ENCODE measurements at places on chromosomes 1 and 21. TPM values are rescaled to one million over a fixed set of nuclear protein-coding genes. Genes with fewer than 3 reads are reported as not detected.

Gene RHCE
- total RNA-seq = 0.71 TPM

Gene TTC22
- not detected for total RNA-seq

DNA sequence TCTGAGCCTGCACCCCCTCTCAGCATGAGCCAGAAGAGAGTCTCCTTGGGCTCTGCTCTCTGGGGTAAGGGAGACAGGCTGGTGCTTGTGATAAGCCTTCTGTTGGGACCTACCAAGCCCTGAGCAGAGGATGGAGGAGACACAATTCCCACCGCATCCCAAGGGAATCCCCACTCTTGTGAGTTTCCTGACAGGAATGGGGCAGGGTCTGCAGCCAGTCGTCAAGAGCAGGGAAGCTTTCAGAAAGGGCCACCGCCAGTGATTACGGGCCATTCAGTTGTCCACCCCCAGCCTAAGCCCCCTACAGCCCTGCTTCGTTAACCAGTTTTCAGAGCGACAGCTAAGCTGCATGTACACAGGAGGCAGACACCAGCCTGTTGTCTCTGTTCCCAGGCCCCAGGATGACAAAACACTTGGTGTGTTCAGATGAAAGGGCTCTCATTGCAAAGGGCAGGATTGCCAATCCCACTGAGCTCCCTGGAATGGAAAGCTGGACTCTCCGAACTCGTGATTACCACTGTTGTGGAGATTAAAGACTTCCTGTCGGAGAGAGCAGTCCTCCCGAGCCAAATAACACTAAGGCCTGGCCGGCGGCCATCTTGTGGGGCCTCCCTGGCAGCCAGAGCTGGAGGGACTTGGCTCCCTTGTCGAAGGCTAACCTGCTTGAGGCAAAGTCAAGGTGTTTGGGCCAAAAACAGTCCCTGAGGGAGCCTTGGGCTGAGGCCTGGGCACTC is 37.4 kb upstream of the SLC30A1 start:
- no peak overlapping the region for H3K27ac ChIP-seq
- H3K27me3 ChIP-seq = no peaks in the 10 kb centered on the region
- no peak for DNase-seq
- no peaks in the 10 kb centered on the region for H3K36me3 ChIP-seq

- no peaks in the 10 kb centered on the region for H3K4me1 ChIP-seq
- no peak within 1 kb of the TSS for H3K27ac ChIP-seq
- peak; percentile 46 for DNase-seq
- H3K36me3 ChIP-seq = no peaks in the 10 kb centered on the region
Observed at GRCh38 chr1:12773438-12773837, at the start of gene PRAMEF12. Gene PRAMEF12 (plus strand): TSS chr1:12773738. CDS start chr1:12774868, 1,130 bp downstream.

DNA sequence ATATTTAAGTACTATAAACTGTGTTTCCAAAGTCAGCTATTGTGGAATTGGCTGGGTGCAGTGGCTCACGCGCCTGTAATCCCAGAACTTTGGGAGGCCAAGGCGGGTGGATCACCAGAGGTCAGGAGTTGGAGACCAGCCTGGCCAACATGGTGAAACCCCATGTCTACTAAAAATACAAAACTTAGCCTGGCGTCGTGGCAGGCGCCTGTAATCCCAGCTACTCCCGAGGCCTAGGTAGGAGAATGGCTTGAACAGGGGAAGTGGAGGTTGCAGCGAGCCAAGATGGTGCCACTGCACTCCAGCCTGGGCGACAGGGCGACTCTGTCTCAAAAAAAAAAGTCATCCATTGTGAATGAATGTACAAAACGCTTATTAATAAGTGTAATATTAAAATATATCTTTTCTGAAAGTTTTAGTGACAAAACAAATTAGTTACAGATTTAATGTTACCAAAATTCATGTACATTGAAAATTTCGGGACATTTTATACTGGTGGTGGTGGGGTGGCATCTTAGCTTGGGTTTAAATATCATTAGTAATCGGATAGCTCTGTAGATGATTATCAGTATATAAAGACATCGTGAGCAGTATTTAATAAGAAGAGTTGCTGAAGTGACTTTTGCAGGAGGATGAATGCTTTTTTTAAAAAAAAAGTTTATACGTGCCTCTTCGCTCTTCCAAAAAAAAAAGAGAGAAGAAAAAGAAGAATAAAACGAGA is 503 bp upstream of the SRSF11 start:
- H3K36me3 ChIP-seq = peaks cover 35% of the 10 kb centered on the region
- H3K27ac ChIP-seq = peak overlapping the region; percentile 95
- no peak for DNase-seq
- no peaks in the 10 kb centered on the region for H3K27me3 ChIP-seq

DNA sequence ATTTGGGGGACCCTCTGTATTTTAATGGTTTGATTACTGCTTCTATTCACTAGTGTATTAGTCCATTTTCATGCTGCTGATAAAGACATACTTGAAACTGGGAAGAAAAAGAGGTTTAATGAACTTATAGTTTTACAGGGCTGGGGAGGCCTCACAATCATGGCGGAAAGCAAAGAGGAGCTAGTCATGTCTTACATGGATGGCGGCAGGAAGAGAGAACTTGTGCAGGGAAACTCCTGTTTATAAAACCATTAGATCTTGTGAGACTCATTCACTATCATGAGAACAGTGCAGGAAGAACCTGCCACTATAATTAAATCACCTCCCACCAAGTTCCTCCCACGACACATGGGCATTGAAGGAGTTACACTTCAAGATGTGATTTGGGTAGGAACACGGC is 464.5 kb upstream of the RGS18 start:
- H3K27ac ChIP-seq = no peak overlapping the region
- H3K4me1 ChIP-seq = peaks cover 3% of the 10 kb centered on the region
- H3K27me3 ChIP-seq = no peaks in the 10 kb centered on the region
- no peaks in the 10 kb centered on the region for H3K36me3 ChIP-seq
- H3K4me3 ChIP-seq = no peak overlapping the region
- DNase-seq = no peak

DNA sequence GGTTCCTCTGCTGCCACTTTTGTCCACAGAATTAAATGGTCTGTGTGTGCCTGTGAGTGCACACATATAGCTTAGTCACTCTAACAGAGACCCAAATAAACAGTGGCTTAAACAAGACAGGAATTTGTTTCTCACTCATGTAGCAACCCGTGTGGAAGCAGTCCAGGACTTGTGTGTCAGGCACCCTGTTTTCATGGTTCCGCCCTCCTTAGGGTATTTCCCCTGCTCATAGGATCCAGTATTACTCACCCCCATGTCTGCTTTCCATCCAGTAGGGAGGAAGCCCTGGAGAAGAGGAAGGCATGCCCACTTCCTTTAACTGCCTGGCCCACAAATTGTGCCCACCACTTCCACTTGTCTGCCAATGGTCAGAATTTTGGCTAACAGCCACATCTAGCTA is 41.3 kb upstream of the TACSTD2 start:
- no peaks in the 10 kb centered on the region for H3K36me3 ChIP-seq
- H3K4me1 ChIP-seq = peaks cover 5% of the 10 kb centered on the region
- no peak overlapping the region for H3K4me3 ChIP-seq
- no peak overlapping the region for H3K27ac ChIP-seq
- H3K27me3 ChIP-seq = peaks cover 7% of the 10 kb centered on the region
- DNase-seq = no peak

DNA sequence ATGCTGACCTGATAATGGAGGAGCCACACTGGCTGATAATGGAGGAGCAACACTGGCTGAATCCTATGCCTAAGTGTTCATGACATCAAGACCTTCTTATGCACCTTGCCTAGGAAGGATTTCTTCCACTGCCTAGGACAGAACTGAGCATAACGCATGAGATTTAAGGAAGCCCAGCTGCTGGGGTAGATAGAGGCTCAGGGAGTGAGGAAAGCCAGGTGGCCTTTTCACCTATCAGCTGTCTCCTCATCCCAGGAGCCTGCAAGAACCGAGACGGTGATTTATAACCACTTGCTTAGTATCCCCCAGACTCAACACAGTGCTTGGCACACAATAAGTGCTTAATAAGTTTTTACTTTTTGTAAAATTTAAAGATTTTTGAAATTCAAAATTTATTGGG is 7.4 kb upstream of the CTBS start:
- H3K4me1 ChIP-seq = peaks cover 21% of the 10 kb centered on the region
- H3K36me3 ChIP-seq = no peaks in the 10 kb centered on the region
- H3K4me3 ChIP-seq = no peak overlapping the region

GRCh38 chr1:53368314-53369033 is 40.6 kb upstream of the LRP8 start:
- H3K27me3 ChIP-seq = peaks cover 16% of the 10 kb centered on the region
- no peaks in the 10 kb centered on the region for H3K4me1 ChIP-seq
- no peaks in the 10 kb centered on the region for H3K36me3 ChIP-seq
- no peak overlapping the region for H3K27ac ChIP-seq
- no peak overlapping the region for H3K4me3 ChIP-seq
- DNase-seq = peak; percentile 78

GRCh38 chr1:79044974-79045650 is 38.6 kb upstream of the ADGRL4 start:
- H3K4me3 ChIP-seq = no peak overlapping the region
- H3K27me3 ChIP-seq = no peaks in the 10 kb centered on the region
- H3K4me1 ChIP-seq = peaks cover 42% of the 10 kb centered on the region
- no peaks in the 10 kb centered on the region for H3K36me3 ChIP-seq
- H3K27ac ChIP-seq = peak overlapping the region; percentile 15

DNA sequence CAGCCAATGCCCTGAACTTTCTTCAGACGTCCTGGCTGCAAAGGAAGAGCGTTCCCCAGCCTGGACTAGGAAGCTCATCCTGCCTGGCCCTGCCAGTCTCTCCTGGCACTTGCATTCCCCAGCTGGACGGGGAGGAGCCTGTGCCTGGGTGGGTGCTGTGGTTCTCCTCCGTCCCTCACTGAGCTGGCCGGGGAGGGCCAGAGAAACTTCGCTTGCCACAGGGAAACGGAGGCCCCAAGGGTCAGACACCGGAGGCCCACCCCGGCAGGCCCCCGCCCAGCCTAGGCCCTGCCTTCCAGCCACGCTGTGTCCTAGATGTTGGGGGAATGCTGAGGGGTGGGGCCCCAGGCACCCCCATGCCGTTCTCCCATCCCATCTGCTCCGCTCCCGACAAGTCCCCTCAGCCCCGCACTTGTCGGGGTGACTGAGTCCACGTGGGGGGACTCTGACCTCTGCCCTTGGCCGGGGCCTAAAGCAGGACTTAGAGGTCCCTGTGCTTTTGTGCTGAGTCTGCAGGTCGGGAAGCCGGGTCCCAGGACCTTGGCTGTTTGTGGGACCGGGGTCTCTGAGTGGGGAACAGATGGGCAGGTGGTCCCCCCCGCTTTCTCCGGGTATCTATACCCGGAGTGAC is 4.8 kb downstream of the FTCD start:
- H3K27ac ChIP-seq = no peak overlapping the region
- no peaks in the 10 kb centered on the region for H3K36me3 ChIP-seq
- H3K4me1 ChIP-seq = no peaks in the 10 kb centered on the region
- DNase-seq = no peak
- H3K4me3 ChIP-seq = no peak overlapping the region
- no peaks in the 10 kb centered on the region for H3K27me3 ChIP-seq

- no peak overlapping the region for H3K4me3 ChIP-seq
- DNase-seq = no peak
- peaks cover 10% of the 10 kb centered on the region for H3K27me3 ChIP-seq
- no peaks in the 10 kb centered on the region for H3K4me1 ChIP-seq
- no peak overlapping the region for H3K27ac ChIP-seq
Observed at GRCh38 chr1:101769520-101769919, 227.2 kb downstream of the OLFM3 start.

GRCh38 chr21:27480841-27481261 is 514.0 kb upstream of the ADAMTS5 start:
- no peaks in the 10 kb centered on the region for H3K27me3 ChIP-seq
- no peak overlapping the region for H3K27ac ChIP-seq
- H3K36me3 ChIP-seq = peaks cover 4% of the 10 kb centered on the region
- no peak for DNase-seq
- peaks cover 18% of the 10 kb centered on the region for H3K4me1 ChIP-seq
- no peak overlapping the region for H3K4me3 ChIP-seq

DNA sequence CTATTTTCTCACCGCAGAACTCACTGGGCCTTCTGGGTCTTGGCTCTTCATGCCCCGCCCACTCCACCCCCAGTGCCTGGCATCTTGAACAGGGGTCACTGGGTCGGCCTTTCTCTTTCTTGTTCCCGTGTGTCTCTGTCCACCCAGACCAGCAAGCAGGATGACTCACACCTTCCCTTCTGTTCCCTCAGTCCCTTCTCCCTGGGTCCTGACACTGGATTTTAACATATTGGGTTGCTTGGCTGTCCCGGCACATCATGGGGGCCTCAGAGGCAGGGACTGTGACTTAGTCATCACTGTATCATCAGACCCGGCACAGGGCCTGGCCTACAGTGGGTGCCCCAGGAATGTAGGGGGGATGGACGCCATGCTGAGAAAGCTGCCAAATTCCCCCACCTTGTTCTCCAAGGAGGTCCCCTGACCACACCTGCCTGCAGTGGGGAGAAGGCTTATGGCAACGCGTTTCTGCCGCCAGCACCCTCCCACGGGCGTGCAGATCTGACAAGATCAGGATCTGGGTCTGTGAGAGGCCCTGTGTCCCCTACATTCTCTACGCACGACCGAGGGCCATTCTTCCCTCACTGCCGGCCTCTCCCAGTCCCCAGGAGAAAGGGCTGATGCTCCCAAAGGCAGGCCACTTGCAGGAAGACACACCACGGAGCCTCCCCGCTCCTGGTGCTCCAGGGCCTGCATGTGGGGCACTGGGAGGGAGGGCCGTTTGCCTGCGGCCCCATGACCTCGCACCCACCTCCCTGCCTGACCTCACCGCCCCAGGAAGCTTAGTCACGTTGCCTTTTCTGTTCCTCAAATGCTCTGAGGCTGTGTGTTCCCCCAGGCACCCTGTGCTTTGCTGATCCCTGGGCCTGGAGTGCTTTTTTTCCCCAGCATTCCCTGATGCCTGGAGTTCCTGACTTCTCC is 157.2 kb upstream of the TMEM51 start:
- no peak for DNase-seq
- H3K27me3 ChIP-seq = no peaks in the 10 kb centered on the region
- H3K4me1 ChIP-seq = peaks cover 60% of the 10 kb centered on the region

- H3K36me3 ChIP-seq = no peaks in the 10 kb centered on the region
- no peak for DNase-seq
- peaks cover 7% of the 10 kb centered on the region for H3K27me3 ChIP-seq
- no peak overlapping the region for H3K27ac ChIP-seq
- peaks cover 13% of the 10 kb centered on the region for H3K4me1 ChIP-seq
- no peak overlapping the region for H3K4me3 ChIP-seq
Observed at GRCh38 chr1:219566951-219567947, 45.7 kb downstream of the ZC3H11B start.
